ENCODE measurements at places on chromosomes 4 and X.

DNA sequence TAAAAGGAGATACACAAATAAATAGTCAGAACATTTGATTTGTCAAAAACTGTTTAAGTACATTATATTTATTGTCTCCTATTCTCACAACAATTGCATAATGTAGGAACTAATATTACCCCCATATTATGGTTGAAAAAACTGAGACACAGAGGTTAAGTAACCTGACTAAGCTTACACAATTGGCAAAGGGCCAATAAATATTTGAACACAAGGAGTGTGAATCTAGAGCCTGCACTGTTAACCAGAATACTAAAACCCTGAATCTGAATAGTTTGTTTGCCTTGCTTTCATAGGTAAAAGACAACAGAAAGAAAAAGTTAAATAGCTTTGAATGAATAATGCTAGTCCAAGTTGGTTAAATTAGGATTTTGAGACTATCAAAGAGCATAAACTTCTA lies 55.2 kb downstream of the IL13RA2 start:
- DNase-seq, result no peak

DNA sequence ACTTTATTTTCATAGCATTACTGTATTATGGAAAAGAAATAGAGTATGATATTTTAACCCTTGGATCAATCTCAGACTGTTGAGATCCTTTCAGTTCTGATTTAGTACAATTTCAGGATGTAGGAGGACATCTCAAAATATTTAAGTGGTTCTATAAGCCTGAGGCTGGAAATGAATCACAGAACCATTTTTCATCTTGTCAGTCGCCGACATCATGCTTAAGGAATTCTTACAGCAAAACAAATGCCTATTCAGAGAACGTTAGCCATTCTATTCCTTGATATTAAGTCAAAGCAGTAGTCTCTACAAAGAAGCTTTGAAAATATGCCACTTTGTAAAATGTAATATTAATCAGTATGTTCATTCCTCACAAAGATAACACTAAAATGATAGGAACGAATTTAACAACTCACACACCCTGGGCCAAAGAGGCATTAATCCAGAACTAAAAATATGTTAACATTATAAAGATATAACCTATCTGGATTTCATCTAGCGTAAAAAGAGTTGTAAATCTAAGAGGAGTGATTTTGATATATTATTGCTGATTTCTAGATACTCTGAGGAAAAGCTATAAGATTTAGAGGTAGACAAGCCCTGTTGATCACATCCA lies 152.0 kb downstream of the GASK1B start:
- no peak for DNase-seq

GRCh38 chrX:71098302-71098701 lies 2.7 kb downstream of the FOXO4 start:
- DNase-seq, result peak; percentile 82

DNA sequence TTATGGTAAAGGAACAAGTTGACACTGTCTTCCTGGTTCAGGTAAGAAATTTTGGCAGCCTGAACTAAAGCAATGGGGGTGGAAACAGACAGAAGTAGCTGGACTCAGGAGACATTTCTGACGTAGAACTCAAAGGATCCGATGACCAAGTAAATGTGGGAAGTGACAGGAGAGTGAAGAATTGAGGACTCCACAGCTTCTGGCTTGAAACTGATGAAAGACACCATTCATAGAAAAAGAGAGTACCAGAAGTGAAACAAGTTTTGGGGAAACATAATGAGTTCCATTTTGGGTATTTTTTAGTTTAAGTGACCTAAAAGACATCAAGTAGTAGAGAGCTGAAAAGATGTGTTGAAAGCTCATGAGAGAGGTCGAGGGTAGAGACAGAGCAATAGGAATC lies 5.7 kb downstream of the FAM120C start:
- no peak for DNase-seq

GRCh38 chr4:104416725-104417356 lies 77.9 kb downstream of the CXXC4 start:
- DNase-seq, result no peak

DNA sequence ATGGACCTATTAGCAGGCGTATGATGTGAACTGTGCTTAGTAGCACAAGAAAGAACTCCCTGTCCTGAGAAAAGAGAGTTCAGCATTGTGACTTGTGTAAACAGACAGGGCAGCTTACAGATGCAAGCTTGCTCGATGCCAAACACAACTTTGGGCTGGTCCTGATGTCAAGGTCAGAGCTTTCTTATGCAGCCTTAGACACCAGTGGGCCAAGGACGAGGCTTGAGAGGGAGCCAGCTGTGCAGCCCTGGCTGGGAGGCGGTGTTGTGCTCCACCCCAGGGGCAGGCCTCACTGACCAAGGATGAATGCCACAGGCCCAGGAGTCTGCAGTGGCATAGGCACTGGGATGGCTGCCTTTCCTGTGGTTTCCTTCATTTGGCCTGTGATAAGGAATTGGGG lies 35.4 kb downstream of the JADE1 start:
- DNase-seq, result no peak

DNA sequence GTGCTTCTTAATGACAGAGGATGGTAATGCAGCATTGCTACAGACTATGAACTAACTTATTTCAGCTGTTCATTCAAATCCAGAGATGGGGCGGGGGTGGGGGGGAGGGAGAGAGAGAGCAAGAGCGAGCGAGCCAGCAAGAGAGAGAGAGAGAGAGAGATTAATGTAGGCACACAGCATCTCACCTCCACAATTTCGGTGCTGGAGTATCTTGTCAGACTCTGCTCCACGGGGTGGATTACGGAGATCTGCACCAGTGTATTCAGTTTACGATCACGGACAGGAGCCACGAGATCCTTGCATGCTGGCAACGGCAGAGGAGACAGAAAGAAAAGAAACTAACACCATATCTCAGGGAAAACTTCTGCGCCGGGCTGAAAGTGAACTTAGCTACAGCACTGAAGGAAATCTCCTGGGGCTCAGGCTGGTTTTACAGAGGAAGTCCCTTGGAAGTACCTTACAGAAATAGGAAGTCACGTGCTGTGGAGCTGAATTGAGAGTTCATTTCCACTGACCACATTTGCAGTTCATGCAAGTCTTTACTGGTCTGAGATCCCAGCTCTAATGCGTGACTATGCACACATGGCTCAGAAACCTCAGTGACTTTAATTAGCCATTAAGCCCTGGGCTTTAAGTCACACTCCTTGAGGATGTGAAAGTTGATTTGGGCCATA lies 440.9 kb downstream of the INPP4B start:
- DNase-seq, result peak; percentile 69

DNA sequence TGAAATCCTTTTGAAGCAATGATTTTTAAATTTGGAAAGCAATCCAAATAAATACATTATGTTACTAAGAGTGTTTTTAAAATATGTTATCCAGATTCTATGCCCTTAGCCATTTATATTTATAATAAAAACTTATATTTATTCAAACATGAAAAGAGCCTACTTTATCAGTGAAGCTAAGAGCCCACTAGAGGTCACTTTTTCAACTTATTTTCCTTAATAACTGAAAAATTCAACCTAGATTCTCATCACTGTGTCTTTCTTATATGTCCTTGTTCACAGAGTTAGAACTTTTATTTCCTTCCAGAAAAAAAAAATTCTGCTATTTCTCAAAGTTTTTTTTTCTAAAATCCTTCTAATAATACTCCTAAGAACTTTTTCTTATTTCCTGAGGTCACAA lies 23.9 kb downstream of the PRDM8 start:
- no peak for DNase-seq

DNA sequence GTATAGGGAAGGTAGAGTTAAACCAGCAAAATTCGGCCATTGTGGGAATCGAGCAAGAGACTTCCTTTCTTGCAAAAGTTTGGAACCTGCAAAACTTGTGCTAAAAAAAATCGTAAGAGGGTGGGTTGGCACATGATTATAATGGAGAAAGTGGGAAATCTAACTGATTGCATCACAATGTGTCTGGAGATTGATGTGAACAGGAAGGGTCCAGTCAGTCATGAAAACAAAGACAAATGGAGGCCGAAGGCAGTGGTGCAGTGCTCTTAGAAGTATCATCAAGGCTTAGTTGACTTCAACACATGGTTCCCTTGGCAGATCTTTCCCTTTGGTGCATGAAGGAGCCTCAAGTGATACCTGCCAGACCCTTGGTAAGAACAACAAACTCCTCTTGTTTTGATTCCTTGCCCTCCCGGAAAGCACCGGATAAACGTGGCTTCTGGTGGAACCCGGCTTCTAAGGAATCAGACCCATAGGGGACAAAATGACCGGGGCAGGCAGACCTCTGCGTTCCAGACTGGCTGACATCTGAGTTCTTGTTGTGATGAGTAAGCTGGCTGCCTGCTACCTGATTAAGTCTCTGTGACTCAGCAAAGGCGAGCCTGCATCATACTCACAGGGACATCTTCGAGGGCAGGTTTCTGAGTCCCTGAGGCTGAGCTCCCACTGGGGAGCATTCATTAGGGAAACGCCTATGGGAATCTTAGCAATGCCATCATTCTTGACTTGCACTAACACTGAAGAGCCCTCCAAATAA lies 87.7 kb upstream of the MAP3K15 start:
- no peak for DNase-seq

DNA sequence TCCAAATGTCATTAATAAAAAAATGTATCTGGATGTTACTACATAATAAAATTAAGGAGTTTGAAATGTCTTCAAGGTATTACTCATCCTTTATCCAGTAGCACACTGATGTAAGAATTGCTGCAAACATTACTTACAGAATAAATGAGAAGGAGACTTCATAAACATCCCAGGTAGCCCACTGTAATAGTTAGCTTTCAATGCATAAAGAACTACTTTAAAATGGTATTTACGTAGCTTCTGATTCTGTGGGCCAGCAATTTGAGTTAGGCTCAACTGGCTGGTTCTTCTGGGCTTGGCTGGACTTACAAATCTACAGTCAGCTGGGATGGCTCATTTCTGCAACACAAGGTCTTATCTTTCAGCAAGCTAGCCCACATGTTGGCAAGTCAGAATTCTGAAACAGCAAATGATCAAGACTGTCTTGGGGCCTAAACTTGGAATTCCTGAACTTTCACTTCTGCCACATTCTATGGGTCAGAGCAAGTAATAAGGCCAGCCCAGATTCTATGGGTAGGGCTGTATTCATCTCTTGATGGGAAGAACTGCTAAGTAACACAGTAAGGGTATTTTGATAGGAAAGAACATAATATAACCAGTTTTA lies 522.5 kb downstream of the IQCM start:
- no peak for DNase-seq

DNA sequence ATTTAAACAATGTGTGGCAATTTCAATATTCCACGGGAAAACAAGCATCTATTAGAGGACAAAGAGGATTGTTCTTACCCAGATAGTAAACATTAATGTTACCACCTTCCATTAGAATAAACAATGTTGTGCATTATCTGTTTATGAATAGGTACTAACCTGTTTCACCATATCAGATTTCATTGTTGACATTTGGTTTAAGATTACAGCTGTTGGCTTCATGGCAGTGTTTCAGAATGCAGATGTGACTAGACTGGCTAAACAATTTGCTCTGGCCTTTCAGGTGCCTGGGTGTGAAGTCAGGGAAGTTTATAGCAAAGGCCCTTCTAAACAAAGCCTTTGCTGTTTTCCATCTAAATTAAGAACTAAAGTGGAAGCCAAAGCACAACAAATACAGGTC lies 464.7 kb upstream of the FAM47C start:
- DNase-seq, result no peak

GRCh38 chr4:137378821-137379220 lies 153.5 kb downstream of the PCDH18 start:
- no peak for DNase-seq

- no peak for DNase-seq
Measured at GRCh38 chrX:40866893-40867292, 131.6 kb upstream of the MED14 start.

GRCh38 chr4:137998666-137999429 lies 243.3 kb downstream of the SLC7A11 start:
- DNase-seq, result no peak

DNA sequence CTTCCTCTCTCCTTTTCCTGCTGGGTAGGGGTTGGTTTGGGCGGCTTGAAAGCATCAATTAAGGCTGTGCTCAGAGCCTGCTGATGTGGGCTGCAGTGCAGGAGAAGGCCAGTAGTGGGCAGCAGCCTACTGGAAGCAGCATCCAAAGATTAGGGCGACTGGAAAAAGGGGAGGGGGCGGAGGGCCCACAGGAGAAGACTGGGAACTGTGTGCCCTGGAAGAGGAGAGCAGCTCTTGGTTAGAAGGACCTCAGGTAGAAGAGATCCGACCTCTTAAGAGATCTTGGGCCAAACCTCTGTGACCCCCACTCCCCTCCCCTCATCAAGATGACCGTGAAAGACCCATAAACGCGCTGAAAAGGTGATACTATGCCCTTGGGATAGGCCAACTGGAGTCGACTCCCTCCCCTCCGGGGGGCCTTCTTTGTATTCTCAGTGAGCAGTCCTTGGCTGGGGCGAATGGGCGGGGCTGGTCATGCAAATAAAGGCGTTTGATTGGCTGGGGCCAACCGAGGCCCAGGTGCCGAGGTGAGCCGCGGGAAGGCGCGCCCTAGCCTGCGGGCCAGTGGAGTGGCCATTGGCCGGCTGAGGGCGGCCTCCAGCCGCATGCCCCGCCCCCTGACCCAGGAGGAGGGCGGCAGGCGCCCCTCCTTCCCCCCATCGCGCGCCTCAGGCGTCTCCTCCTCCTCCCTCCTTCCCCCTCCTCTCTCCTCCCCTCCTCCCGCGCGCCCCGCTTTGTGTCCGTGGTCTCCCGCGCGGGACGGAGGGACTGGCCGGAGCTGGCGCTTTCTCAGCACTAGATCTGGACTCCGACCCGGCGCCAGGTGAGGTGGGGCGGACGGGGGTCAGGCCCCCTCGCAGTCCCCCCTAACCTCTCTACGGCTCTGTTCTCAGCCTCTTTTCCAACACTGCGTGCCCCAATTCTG lies 10.1 kb downstream of the DLG3 start:
- DNase-seq, result peak; percentile 56
